Right lobe of liver (tissue), 6 donors: ENCODE measurements at places on chromosomes 7 and 10.

GRCh38 chr10:21715531-21716195 is 181.6 kb downstream of the MLLT10 start:
- DNase-seq, result no peak

GRCh38 chr10:120400601-120401000 is 56.4 kb upstream of the PLPP4 start:
- DNase-seq, result no peak

DNA sequence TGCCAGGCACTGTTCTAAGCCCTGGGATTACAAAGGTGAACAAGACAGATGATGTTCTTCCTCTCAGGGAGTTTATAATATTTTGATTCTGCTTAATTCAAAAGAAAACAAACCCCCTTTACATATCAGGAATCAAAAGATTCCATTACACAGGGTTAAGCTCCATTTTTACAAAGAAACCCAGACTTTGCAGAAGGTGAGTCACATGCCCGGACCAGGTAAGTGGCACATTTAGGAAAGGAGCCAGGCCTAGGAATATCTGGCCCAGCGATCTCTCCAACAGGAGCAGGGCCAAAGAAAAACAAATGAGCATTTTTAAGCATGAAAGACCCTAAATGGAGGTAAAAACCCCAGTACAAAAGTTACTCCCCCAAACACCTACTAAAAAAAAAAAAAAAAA is 1.1 kb downstream of the STN1 start:
- DNase-seq, result no peak

- peak; percentile 54 for DNase-seq
Measured at GRCh38 chr7:88344956-88345832, 38.5 kb upstream of the STEAP4 start.

DNA sequence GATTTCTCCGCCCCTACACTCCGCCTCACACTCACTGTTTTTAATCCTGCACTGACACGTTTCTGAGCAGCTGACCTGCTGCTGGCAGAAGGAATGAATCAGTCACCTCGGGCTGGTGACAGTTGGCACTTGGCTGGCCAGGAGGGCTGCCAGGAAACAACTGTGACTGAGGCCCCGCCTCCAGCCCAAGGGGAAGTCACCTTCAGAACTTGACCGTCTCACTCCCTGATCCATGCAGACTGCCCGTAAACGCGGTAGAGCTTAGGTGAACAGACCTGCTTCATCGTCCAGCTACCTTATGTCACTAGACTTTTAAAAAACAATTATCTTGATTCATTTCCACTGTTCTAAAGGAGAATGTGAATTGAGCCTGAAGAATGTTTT is 107.5 kb downstream of the DOCK1 start:
- DNase-seq, result peak; percentile 83

GRCh38 chr7:22563032-22563501 is 63.1 kb upstream of the STEAP1B start:
- DNase-seq, result no peak

DNA sequence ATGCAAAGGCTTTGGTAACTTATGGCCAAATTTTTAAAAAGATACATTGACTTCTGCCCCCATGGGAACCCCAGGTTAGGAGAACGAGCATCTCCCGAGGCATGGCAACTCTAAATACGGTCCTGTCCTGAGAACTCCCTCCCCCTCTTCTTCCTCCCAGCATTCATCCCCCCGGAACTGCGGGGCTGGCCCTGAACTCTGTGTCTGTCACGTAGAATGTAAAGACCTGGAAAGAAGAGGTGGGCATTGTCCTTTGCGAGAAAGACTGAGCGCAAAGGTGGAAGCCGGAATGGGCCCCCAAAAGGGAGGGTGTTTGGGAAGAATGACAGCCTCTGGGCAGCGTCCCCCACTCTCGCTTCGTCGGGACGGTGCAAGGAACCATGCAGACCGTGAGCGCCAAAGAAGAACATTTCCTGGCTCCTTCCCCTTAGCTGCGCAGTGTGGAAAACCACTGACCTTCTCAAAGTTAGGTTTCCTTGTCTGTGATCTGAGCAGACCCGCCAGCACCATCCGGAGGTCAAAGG is 21.0 kb downstream of the SHH start:
- no peak for DNase-seq

DNA sequence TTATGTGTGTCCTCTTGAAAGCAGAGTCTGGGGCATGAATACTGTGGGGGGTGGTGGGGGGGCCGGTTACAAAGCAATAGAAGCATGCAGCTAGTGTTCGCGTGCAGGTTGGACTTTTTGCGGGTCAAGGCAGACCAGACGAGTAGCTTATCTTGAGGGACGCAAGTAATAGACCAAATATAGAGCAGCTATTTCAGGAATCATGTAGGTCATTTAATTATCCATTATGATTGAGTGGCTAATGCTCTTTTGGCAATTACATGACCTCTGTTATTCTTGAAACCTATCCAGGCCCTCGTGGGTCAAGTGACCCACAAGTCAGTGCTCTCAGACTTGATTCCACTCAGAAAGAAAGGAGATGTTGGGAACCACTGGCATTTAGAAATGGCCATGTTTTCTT is 93.0 kb downstream of the BTRC start:
- DNase-seq, result no peak

DNA sequence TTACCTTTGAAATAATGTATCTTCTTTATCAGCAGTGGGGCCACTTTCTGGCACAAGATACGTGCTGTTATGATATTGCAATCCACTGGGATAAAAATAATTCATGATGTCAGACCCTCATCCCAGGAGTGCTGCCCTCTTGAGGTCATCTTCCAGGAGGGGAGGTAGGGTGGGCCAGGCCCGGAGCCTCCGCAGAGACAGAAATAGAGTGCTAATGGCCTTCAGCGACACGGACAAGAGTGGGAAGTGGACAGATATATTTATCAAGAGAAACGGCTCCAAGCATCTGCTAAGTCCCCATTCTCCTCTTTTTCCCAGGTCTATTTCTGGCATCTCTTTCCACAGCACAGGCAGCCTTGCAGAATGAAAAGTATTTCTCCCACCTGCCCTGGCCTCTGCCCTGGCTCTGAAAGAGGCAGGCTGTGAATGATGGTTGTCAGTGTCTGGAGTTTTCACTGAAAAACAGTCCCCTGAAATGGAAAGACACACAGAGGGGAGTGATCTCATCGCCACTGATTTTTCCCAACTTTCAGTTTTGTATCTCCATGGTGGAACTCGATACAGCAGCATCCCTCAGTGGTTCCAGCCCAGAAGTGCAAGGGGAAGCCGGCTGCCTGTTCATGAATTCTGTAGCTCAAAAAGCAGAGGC is 251.7 kb upstream of the MYO3A start:
- no peak for DNase-seq

DNA sequence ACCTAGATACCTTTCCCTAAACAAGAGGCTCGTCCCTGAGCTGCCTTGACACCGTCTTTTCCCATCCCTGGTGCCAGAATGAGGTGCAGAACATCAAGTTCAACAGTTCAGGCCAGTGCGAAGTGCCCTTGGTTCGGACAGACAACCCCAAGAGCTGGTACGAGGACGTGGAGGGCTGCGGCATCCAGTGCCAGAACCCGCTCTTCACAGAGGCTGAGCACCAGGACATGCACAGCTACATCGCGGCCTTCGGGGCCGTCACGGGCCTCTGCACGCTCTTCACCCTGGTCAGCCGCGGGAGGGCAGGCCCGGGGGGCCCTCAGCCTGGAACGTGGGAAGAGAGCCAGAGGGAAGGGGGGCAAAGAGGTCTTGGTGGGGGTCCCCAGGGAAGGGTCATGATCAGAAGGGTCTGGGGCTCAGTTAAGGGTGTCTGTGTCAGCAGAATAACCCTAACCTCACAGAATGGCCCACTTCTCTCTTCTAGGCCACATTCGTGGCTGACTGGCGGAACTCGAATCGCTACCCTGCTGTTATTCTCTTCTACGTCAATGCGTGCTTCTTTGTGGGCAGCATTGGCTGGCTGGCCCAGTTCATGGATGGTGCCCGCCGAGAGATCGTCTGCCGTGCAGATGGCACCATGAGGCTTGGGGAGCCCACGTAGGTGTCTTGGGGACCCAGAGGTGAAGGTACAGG is 16.8 kb downstream of the SMO start:
- no peak for DNase-seq

DNA sequence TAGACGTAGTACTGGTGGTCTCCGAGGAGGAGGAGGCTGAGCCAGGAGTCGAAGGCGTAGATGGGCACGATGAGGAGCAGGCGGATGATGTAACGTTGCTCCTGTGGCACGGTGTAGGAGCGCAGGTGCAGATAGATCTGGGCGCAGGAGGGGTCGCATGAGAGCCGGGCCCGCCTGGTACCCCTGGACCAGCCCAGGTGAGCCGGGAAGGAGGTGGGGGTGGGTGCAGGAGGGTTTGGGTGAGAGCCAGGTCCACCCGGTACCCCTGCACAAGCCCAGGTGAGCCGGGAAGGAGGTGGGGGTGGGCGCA is 5.2 kb downstream of the TMEM184A start:
- no peak for DNase-seq

- no peak for DNase-seq
Measured at GRCh38 chr10:95211606-95212279, 17.7 kb downstream of the ACSM6 start.

DNA sequence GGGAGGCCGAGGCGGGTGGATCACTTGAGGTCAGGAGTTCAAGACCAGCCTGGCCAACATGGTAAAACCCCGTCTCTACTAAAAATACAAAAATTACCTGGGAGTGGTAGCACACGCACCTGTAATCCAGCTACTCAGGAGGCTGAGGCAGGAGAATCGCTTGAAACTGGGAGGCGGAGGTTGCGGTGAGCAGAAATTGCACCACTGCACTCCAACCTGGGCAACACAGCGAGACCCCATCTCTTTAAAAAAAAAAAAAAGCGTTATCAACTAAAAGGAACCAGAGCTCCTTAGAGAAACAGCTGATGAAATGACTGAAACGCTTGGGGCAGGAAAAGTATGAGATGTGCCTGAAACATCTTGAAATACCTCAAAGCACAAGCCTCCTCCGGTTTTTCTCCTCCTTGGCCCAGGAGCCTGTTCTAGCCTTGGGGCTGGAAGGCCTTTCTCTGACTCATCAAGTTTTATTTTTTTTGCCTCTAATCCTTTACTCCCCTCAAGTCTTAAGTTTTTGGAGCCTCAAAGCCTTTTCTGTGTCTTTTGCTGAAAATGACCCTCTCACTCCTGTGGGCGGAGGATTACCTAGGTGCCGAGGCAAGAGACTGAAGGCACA is 2.6 kb upstream of the METTL27 start:
- no peak for DNase-seq

GRCh38 chr7:46170021-46170420 is 248.9 kb upstream of the IGFBP3 start:
- no peak for DNase-seq

DNA sequence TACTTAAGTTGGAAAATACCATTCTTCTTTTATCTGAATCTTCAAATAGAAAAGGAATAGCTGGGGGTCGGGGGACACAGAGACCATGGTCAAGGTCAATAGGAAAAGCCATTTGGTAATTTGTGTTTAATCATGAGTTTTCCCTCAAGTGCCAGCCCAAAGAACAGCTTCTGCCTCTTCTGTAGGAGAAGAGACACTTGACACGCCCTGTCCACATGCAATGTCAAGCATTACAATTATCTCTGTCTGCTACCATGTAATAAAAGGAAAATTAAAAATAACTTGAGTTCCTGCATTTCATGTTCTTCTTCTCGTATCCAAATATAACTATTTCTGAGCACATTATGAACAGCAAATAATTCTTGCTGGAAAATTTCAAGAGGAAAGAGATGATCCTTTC is 241.7 kb downstream of the IPMK start:
- DNase-seq, result no peak

GRCh38 chr7:33757563-33758165 is 147.7 kb upstream of the BMPER start:
- no peak for DNase-seq

- DNase-seq, result no peak
Measured at GRCh38 chr7:154879629-154880028, 123.3 kb downstream of the PAXIP1 start.

DNA sequence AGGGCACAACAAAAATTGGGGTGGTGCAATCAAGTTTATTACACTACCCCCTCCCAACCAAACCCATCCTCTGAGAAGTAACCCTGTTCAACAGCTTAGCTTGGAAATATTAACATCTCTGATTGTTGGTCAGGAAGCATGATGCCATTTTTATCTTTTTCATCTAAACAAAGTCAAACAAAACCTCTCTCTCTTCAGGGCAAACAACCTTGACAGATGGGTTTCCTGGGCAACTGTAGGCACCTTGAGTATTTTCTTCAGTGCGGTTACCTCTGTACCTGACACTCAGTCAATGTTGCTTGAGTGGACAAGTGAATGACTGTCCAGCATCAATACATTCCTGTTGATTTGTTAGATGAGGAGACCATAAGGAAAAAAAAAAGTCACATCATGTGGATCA is 183.6 kb downstream of the NRP1 start:
- no peak for DNase-seq

GRCh38 chr7:27154369-27154768 is 2.0 kb upstream of the HOXA3 start:
- DNase-seq, result no peak

- DNase-seq, result no peak
Measured at GRCh38 chr10:117861329-117861728, 185.4 kb downstream of the RAB11FIP2 start.

DNA sequence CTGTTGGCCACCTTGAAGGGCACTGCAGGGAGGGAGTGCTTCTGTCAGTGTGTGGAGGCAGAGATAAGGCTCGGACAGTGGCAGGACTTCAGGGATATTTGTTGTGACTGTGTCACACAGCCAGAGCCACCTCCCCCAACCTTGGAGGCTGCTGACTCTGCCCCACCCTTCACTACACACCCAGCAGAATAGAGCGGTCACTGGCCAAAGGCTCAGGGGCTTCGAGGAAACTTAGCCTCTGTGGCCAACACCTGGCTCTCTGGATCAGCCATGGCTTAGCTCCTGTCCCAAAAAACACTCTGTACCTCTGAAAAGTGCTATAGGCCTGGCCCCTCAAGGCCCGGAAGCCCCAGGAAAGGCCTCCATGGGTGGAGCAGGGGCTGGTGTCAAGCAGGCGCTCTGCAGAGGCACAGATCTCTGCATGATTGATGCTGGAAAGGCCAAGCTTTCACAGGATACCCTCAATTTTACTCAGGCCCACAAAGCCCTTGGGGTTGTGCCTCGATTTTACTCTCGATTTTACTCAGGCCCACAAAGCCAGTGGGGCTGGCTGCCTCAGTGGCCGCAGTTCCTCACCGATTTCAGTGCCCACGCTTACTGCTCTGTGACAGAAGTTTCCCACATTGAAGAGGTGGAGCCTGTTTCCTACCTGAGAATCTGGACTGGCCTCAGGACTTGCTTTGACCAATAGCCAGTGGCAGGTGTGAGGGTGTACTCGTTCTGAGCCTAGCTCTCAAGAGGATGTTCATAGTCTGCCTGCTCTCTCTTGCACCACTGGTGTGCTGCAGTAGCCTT is 113.2 kb upstream of the GPR26 start:
- no peak for DNase-seq
